AG10803 (cell line): ENCODE measurements at places on chromosomes 2 and 18.

DNA sequence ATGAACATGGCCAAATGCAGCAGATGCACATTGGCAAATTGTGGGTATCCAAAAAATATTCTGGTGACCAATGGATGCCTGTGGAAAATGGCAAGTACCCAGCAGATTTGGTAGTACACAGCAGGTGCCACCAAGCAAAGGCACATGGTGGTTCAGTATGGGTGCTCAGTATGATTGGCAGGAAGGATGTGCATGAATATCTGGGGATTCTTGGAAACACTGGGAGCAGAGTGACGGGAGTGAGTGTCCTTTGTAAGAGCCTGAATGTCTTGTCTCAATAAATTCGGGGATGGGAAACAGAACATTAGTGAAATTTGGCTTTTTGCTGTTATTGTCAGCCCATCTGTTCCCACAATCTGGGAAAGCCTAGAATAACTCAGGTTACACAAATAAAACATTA lies 36.8 kb upstream of the ACADL start:
- DNase-seq, result no peak

GRCh38 chr2:1553671-1554295 lies 140.5 kb downstream of the TPO start:
- DNase-seq, result peak; percentile 84

GRCh38 chr18:49055754-49056172 lies 105.0 kb upstream of the SMAD7 start:
- DNase-seq, result peak; percentile 91

DNA sequence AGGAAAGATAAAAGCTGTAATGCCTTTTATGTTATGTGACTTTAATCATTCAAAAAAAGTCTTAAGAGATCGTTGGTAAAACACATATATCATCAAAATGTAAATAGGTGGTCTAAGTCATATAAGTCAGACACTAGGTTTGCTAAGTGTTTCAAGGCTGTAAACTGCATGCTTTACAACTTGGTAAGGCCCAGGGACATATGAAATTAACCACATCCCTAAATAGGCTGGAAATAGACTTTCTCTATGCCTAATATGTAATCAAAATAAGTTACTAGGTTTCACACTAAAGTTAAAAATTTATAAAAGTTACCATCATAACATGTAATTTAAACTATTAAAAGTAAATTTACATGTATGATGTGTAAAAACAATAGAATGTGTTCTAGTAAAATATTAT lies 946.3 kb upstream of the LRATD1 start:
- DNase-seq, result no peak

- no peak for DNase-seq
These were observed 516.8 kb upstream of the FANCL start for GRCh38 chr2:58757971-58758370.

DNA sequence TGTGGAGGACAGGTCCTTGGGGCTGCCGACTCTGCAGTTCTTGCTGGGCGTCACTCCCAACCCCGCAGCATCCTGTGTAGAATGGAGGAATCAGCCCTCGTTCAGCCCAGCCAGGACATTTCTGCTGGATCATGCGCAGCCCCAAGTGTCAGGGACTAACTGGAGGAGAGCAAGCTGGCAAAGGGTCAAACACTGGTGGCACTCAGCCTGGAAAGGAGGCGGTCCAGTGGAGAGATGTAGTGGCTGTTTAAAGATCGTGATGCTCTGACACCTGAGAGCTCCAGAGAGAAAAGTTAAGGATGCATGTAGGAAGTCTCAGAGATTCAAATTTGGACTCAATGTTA lies 63.6 kb upstream of the SH3RF3 start:
- DNase-seq, result no peak

DNA sequence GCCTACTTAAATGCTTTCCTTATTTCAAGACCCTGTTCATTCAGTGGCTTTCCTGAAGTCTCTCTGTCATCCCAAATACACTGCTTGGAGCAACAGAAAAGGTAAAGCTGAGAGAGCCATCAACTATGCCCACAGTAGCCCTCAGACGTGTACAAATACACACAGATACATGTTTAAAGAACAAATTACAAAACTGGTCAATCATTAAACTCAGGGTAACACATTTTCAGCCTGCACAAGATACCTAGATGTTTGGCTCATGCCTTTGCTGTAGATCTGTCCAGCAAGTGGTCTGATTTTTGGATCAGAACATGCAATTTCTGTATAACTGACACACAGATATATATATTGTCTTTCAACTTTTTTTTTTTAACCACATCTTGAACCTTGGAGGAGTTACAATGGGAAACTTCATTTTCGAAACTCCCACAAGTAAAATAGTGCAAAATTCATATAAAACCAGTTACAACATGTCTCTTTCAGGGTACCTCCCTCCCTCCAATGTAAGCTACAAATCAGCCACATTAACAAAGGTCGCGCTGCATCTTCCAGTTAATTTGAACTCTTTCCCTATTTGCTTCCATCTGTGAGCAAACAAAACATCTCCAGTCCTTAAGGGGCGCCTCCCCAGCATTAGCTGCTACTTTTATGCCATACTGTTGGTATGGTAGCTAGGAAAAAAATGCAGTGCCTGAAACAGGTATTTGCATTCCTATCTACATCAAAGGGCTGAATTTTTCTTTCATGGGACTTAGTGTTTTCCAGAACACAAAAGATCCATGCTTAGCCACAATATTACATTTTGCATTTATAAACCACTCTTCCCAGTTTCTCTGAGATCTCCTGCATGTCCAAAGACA lies 311.9 kb downstream of the NRXN1 start:
- DNase-seq, result no peak

DNA sequence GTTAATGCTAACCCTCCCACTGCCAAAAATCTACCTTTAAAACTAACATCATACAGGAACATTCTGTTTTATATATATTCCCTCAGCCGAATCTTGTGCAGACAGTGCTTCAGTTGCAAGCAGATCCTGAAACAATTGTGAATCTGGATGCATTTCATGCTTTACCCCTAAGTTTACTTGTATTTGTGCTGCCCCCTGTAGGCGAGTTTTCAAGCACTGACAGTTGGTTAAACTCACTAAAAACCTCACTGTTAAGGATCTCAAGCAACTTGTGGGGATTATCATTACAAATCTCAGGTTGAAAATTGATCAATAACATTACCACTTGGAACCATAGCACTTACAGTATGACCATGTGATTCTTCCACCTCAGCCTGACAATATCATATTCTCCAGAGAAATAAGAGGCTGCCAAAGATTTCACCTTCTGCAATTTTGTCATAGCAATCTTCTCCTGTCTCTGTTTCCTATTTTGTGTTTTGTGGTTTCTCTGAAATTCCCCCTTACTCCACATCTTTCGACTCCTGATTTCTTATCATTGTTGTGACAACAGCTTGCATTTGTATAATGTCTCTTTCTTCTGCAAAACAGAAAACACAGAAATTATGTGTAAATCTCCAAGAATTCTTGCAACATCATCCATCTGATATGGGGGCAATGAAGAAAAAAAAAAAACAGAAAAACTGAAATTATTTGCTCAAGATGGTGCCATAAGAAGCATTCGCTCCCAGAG lies 354.6 kb upstream of the SETBP1 start:
- peak; percentile 64 for DNase-seq
